Stimulated activated CD4-positive, alpha-beta T cell treated with anti-CD3 and anti-CD28 coated beads, Interleukin-1b, Interleukin-23, amount 100 ng/mL, for 1 hour (primary cell): ENCODE measurements at places on chromosomes 6 and 20.

- no peak for DNase-seq
Observed at GRCh38 chr6:138765896-138766655, 7.5 kb upstream of the CCDC28A start.

DNA sequence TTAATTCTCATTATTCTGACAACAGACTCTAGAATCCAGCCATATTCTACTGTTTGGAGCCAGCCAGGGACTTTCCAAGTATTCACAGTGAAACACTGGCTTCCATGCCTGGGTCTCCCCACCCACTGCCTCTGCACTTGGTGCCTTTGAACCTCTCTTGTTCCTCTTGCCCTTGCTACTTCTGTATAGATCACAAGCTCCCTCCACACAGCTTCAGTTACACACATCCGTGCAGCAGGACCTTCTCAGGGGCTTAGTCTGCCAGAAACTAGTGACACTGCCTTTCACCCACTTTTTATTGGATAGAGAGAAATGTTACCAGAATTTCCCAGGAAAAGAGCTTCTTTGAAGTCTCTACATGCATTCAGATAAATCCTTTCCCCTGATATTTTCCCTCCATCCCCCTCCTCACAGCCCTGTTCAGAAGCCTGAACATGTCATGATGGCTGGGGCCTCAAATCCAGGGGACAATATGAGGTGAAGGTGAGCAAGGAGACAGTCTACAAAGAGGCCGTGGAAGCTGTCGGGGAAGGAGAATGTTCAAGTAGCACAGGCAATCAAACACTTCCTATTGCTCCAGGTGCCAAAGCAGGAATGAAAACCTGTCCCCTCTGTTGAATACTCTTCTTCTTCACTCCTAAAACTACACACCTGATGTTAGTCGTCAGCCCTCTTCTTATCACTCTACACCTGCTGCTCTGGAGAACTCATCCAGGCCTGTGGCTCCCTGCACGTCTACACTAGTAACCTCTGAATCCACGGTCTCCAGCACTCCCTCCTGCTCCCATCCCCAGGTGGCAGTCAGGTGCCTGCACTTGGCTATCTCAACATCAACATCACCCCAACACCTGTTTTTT lies 20.2 kb upstream of the HLA-DOA start:
- DNase-seq: no peak

DNA sequence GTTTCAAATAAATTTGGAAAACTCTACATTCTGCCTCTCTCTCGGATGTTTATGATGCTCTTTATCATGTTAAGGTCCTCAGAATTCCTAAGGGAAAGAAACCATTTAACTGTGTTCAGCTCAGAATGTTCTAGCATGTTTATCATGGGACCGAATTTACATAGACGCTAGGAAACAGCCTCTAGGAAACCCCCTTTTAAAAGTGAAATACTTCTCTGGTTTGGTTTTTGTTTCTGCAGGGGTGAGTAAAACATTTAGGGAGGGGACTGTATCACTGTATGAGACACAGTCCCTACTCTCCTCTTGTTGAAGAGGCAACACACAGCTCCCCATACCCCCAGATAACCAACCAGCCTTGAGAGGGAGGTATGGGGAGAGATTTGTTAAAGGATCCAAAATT lies 267.6 kb upstream of the SUPT3H start:
- no peak for DNase-seq

DNA sequence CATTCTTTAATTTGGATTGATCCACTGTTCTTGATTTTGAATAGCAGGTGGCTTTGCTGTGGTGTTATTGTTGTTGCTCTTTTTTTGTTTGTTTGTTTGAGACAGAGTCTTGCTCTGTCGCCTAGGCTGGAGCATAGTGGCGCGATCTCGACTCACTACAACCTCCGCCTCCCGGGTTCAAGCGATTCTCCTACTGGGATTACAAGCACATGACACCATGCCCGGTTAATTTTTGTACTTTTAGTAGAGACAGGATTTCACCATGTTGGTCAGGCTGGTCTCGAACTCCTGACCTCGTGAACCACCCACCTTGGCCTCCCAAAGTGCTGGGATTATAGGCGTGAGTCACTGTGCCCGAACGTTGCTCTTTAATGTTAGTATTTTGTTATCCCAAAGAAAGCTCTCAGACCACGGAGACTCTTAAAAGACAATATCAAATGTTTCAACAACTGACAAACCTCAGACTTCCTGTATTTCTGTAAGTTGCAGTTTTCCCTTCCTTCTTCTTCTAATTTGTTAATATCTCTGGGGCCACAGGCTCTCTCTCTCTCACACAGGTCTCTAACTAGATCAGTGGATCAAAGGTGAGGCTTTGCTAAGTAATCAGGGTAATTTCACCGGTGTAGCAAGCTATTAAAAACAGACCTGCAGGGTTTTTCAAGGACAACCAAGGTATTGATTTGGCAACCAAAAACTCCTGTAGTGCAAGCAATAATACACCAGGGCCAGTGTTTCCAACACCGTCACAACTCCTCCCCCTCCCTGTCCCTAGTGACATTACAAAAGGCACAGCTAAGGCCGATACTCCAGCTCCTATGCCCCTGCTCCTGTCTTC lies 48.8 kb upstream of the ZNF217 start:
- DNase-seq: no peak
